ENCODE measurements at places on chromosomes 7 and 10. TPM values are rescaled to one million over a fixed set of nuclear protein-coding genes. Genes with fewer than 3 reads are reported as not detected.

DNA sequence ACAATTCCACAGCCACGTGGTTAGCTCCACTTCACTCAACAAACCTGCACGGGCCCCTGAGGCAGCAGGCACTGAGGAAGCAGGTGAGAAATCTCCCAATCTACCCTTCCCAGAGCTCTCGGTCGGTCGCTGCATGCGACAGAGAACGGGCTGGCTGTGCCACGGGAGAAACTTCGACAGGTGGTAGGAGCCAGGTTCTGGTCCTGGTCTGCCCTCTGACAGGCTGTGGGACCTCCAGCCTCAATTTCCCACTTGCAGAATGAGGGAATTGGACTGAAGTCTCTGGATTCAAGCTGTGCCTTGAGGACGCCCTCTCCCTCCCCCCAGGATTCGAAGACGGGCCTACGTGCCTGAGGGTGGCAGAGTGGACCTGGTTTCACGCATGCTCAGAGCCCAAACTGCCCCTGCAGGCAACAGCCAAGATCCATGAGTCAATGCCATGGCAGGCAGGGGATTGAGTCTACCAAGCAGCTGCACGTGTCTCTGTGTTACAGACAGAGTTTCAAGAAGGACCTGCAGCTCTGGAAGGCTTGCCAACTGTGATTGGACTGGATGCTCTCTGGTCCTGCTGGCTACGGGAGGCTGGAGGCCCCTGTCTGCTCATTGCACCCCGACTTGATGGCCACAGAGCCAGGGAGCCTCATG lies 215.0 kb downstream of the USP6NL start:
- no peaks in the 10 kb centered on the region for H3K27me3 ChIP-seq
- H3K36me3 ChIP-seq = no peaks in the 10 kb centered on the region
- no peak for DNase-seq
- H3K4me3 ChIP-seq = no peak overlapping the region

DNA sequence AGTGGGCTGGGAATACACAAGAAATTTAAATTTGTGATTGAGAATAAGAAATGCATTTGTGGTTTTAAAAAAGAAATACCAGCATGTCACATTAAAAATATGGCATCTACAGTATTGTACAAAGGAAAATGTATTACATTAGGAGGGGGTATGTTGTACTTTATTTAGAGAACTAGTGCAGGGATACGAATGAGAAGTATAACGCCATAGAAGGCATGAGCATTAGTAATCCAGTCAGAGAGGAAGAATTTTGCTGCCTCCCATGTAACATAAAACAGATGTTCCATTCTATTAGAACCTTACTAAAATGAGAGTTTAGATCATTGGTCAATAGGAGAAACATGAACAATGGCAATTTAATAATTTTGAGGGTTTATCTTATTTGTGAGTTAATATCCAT lies 182.2 kb downstream of the ADK start:
- peaks cover 20% of the 10 kb centered on the region for H3K4me1 ChIP-seq
- no peaks in the 10 kb centered on the region for H3K27me3 ChIP-seq
- no peak overlapping the region for H3K4me3 ChIP-seq
- DNase-seq = no peak
- H3K27ac ChIP-seq = no peak overlapping the region
- H3K36me3 ChIP-seq = peaks cover 5% of the 10 kb centered on the region

GRCh38 chr7:35734001-35734483 lies 39.1 kb upstream of the HERPUD2 start:
- H3K4me1 ChIP-seq = peaks cover 8% of the 10 kb centered on the region
- no peaks in the 10 kb centered on the region for H3K36me3 ChIP-seq
- no peak overlapping the region for H3K27ac ChIP-seq
- no peaks in the 10 kb centered on the region for H3K27me3 ChIP-seq
- no peak overlapping the region for H3K4me3 ChIP-seq

DNA sequence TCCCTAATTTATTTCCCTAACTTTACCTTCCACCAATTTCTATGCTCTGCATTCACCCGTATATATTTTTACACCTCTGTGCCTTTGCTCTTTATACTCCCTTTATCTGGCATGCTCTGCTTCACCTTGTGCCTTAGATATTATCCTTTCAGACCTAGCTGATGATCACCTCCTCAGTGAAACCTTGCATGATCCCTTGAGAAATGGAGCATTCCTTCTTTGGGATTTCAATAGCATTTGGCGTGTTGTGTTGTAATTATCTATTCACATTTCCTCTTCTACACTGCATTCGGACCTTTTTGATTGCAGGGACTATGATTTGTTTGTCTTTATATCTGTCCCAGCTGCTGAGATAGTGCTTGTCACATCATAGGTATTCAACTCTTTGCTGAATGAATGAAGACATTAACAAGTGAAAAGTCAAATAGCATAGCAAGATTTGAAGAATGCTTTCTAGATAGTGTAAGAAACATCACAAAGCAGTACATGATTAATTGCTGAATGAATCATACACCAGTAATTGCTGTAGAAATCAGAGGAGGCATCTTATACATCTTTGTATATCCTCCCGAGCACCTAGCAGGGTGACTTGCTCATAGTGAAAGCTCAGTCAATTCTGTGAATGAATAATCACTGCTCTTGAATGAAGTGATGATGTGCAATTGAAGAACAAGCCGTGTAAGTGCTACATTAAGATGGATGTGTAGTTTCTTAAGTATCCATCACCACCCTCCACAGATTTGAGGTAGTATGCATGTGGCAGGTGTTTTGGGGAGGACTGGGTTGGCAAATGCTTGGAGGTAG lies 2.0 kb upstream of the TM9SF3 start:
- H3K36me3 ChIP-seq = no peaks in the 10 kb centered on the region
- H3K27ac ChIP-seq = no peak overlapping the region
- DNase-seq = peak; percentile 45
- no peaks in the 10 kb centered on the region for H3K27me3 ChIP-seq
- peaks cover 21% of the 10 kb centered on the region for H3K4me1 ChIP-seq

GRCh38 chr10:94108200-94108599 lies 114.5 kb downstream of the PLCE1 start:
- no peak for DNase-seq
- H3K27ac ChIP-seq = no peak overlapping the region
- no peaks in the 10 kb centered on the region for H3K4me1 ChIP-seq
- H3K36me3 ChIP-seq = no peaks in the 10 kb centered on the region
- H3K4me3 ChIP-seq = no peak overlapping the region

DNA sequence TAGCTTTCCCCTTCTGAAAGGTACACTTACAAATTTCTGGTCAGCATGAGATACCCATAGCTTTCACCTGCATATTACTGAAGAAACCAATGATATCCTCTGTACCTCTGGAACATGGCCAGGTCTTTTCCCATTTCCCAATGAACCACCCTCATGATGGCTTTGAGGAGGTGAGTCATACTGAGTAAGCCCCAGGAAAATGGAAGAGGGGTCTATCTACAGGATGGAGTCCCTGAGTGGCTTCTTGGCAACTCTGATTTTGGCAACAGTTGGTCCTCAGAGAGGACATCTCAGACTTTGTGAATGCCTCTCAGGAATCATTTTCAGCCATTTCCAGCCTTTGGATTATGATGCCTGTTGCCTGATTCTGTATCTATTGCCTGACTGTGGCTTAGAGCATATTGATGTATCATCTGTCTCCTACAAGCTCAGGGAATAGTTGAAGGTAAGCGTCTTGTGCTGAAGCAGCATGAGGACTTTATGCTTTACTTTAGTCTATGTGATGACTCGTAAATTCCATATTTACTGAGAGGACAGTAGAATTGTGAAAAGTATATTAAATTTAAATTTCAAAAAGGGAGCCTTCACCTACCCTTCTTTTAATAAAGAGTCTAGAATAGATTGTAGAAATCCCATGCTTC lies 84.7 kb upstream of the DKK1 start:
- no peak for DNase-seq
- H3K27me3 ChIP-seq = no peaks in the 10 kb centered on the region
- H3K27ac ChIP-seq = peak overlapping the region; percentile 15
- H3K36me3 ChIP-seq = no peaks in the 10 kb centered on the region
- H3K4me1 ChIP-seq = peaks cover 29% of the 10 kb centered on the region

DNA sequence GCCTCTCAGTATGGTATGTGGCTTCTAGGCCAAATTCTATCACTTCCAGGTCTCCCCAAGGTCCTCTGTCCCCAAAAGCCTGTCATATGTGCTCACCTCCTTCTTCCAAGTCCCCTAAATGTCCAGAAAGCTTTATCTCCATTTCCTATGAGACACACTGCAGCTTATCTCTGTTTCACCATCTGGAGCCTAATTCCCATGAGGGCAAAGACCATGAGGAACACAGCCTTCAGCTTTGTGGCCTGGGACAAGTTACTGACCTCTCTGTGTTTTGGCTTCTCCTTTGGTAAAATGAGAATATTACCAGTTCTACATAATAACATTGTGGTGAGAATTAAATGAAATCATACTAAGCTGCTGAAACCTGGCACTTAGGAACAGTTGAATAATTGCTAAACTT lies 19.2 kb downstream of the ST8SIA6 start:
- peaks cover 5% of the 10 kb centered on the region for H3K27me3 ChIP-seq
- no peaks in the 10 kb centered on the region for H3K36me3 ChIP-seq
- H3K4me1 ChIP-seq = no peaks in the 10 kb centered on the region
- no peak overlapping the region for H3K27ac ChIP-seq

DNA sequence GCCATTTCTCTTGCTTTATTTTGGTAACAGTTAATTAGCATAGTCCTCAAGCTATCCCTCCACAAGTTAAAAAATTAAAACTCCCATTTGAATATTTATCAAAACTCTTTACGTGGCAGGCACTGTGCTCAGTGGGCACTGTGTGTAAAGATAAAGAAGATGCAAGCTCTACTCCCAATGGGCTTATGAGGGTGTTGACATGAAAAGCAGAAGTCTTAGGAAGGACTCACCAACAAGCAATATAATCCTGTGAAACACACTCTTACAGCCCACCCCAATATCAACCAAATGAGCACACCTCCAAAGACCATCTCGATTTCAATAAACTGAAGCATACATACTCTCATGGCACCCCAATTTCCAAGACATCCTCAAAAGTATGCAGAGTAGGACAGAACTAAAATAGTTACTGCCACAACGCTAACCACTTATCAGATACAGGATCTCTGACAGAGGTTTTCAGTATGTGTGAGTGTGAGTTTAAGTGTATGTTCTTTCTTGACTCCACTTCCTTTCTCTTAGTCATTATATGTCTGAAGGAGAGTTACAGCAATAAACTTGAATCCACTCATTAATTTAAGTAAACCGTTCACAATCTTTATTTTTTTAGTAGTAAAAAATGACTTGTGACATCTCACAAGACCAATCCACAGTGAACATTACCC lies 120.0 kb downstream of the PDE1C start:
- no peak overlapping the region for H3K27ac ChIP-seq
- H3K4me1 ChIP-seq = peaks cover 28% of the 10 kb centered on the region
- no peaks in the 10 kb centered on the region for H3K36me3 ChIP-seq
- no peak overlapping the region for H3K4me3 ChIP-seq

DNA sequence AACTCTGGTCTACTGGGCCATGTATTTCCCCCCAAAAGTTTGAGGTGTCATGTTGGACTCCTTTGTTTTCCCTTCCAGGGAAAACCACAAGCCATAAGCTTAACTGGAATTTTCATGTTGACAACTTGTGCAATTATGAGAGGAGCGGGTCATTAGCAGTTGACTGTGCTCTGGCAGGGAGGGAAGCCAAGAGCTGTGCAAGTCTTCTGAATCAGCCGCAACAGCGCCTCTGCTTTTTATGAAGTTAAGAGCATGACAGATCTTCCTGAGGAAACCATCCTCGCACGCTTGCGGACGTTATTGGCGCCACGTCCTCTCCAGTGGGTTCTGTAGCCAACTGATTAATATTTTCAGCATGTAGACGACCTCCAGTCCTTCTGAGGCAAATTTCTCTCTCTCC lies 148.7 kb upstream of the MKI67 start:
- no peak overlapping the region for H3K27ac ChIP-seq
- no peak overlapping the region for H3K4me3 ChIP-seq
- H3K36me3 ChIP-seq = no peaks in the 10 kb centered on the region
- H3K4me1 ChIP-seq = peaks cover 4% of the 10 kb centered on the region
- no peak for DNase-seq
- H3K27me3 ChIP-seq = no peaks in the 10 kb centered on the region

- no peaks in the 10 kb centered on the region for H3K27me3 ChIP-seq
- no peak for DNase-seq
- H3K27ac ChIP-seq = no peak overlapping the region
- H3K4me1 ChIP-seq = peaks cover 35% of the 10 kb centered on the region
- H3K4me3 ChIP-seq = no peak overlapping the region
- no peaks in the 10 kb centered on the region for H3K36me3 ChIP-seq
Measured at GRCh38 chr10:91679296-91679695, 46.4 kb upstream of the PPP1R3C start.

GRCh38 chr7:24548390-24548789 lies 24.9 kb upstream of the PALS2 start:
- no peaks in the 10 kb centered on the region for H3K36me3 ChIP-seq
- no peak overlapping the region for H3K27ac ChIP-seq
- no peak for DNase-seq
- no peaks in the 10 kb centered on the region for H3K27me3 ChIP-seq
- no peaks in the 10 kb centered on the region for H3K4me1 ChIP-seq

- H3K27me3 ChIP-seq = no peaks in the 10 kb centered on the region
- H3K4me3 ChIP-seq = no peak overlapping the region
- no peak overlapping the region for H3K27ac ChIP-seq
- DNase-seq = no peak
- no peaks in the 10 kb centered on the region for H3K4me1 ChIP-seq
- no peaks in the 10 kb centered on the region for H3K36me3 ChIP-seq
Measured at GRCh38 chr10:117581961-117582360, 39.4 kb downstream of the EMX2 start.

DNA sequence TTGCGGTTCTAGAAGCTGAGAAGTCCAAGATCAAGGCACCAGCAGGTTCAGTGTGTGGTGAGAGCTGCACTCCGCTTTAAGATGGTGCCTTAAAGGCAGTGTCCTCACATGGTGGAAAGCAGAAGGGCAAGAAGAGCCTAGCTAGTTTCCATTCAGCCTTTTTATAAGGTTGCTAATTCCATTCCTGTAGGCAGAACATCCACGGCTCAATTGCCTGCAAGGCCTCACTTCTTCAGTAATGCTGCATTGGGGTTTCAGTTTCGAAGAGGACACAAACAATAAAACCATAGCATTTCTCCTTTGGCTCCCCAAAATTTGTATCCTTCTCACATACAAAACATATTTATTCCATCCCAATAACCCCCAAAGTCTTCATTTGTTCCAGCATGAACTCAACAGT lies 109.5 kb upstream of the KCND2 start:
- no peaks in the 10 kb centered on the region for H3K36me3 ChIP-seq

Gene CYP2W1
- polyA plus RNA-seq = 0.05 TPM

Gene RPEL1
- 0.04 TPM for polyA plus RNA-seq

Gene SORCS1
- not detected for polyA plus RNA-seq

Gene PRKCQ
- polyA plus RNA-seq = 7.2 TPM

Gene TUBB8
- 0.10 TPM for polyA plus RNA-seq

Gene CHRM2
- polyA plus RNA-seq = not detected

Gene DPP6
- polyA plus RNA-seq = not detected

Gene PDGFA
- 22.6 TPM for polyA plus RNA-seq

Data from keratinocyte (primary cell).